B cell (primary cell): ENCODE measurements at places on chromosomes 6 and 20. TPM values are rescaled to one million over a fixed set of nuclear protein-coding genes. Genes with fewer than 3 reads are reported as not detected.

The RAD21L1 gene
- not detected in 2 replicates for total RNA-seq

The L3MBTL1 gene
- total RNA-seq = 31.4 and 35.7 TPM in 2 replicates

The SYCP2 gene
- total RNA-seq = 4.5 and 4.7 TPM in 2 replicates

The SIRPA gene
- total RNA-seq = 10.2 TPM in 2 replicates

The BHLHE23 gene
- not detected in 2 replicates for total RNA-seq

The LRRC73 gene
- 0.99 and 1.2 TPM in 2 replicates for total RNA-seq

The EYA4 gene
- total RNA-seq = 0.49 TPM in 1 of 2 replicates, not detected in the other
